HT1080 (cell line): ENCODE measurements at places on chromosomes 11 and 22.

- no peak for DNase-seq
Observed at GRCh38 chr22:44736581-44737405, 15.6 kb upstream of the ARHGAP8 start.

- no peak for DNase-seq
Observed at GRCh38 chr22:47160781-47161520, 398.5 kb downstream of the TBC1D22A start.

- DNase-seq: no peak
Observed at GRCh38 chr11:29750392-29750791, 266.4 kb downstream of the KCNA4 start.

GRCh38 chr11:10600570-10601248 lies 32.2 kb upstream of the LYVE1 start:
- no peak for DNase-seq
